Articular chondrocyte of knee joint (primary cell): ENCODE measurements at places on chromosomes 5 and 9. TPM values are rescaled to one million over a fixed set of nuclear protein-coding genes. Genes with fewer than 3 reads are reported as not detected.

The AFAP1L1 gene
- total RNA-seq, result 0.52 and 1.8 TPM in 2 replicates

The PLCXD3 gene
- not detected in 2 replicates for total RNA-seq

The PIP5KL1 gene
- 3.8 and 3.9 TPM in 2 replicates for total RNA-seq

The F2R gene
- total RNA-seq, result 0.39 and 1.1 TPM in 2 replicates

The CARD9 gene
- 1.5 and 2.9 TPM in 2 replicates for total RNA-seq

The DAB2 gene
- total RNA-seq, result 412 and 538 TPM in 2 replicates

The LHX3 gene
- not detected in 2 replicates for total RNA-seq

The CCDC152 gene
- 0.78 and 1.1 TPM in 2 replicates for total RNA-seq

The POU4F3 gene
- under 0.01 and 0.11 TPM in 2 replicates for total RNA-seq

The CLIC3 gene
- 16.0 and 16.6 TPM in 2 replicates for total RNA-seq

The BNC2 gene
- 66.8 and 81.3 TPM in 2 replicates for total RNA-seq

The GRM6 gene
- total RNA-seq, result not detected in 2 replicates

The ANKH gene
- total RNA-seq, result 74.4 and 105 TPM in 2 replicates

The IL11RA gene
- 34.2 and 40.5 TPM in 2 replicates for total RNA-seq

The FOXD4L6 gene
- total RNA-seq, result 0.13 TPM in 1 of 2 replicates, not detected in the other

The NUP188 gene
- total RNA-seq, result 40.2 and 42.9 TPM in 2 replicates

The CLTB gene
- 88.3 and 98.3 TPM in 2 replicates for total RNA-seq

The SPDL1 gene
- total RNA-seq, result 12.5 and 25.5 TPM in 2 replicates

The SHOC1 gene
- 0.11 and 0.13 TPM in 2 replicates for total RNA-seq

The GADD45G gene
- 0.43 and 0.52 TPM in 2 replicates for total RNA-seq

The SPARC gene
- 2,547 and 3,181 TPM in 2 replicates for total RNA-seq

The FOXD4 gene
- total RNA-seq, result 0.26 and 0.43 TPM in 2 replicates

The MAPKAP1 gene
- 77.1 and 88.2 TPM in 2 replicates for total RNA-seq

The MOB3B gene
- 0.13 and 0.22 TPM in 2 replicates for total RNA-seq

The DDX46 gene
- 29.4 and 32.0 TPM in 2 replicates for total RNA-seq

The TEK gene
- total RNA-seq, result 0.78 and 1.4 TPM in 2 replicates

The FAT2 gene
- total RNA-seq, result under 0.01 and 0.11 TPM in 2 replicates

The OTP gene
- total RNA-seq, result not detected in 2 replicates

The FABP6 gene
- not detected in 2 replicates for total RNA-seq

The ENTREP1 gene
- under 0.01 TPM in 1 of 2 replicates, not detected in the other for total RNA-seq

The C5orf58 gene
- total RNA-seq, result not detected in 2 replicates

The FREM1 gene
- 0.13 and 0.22 TPM in 2 replicates for total RNA-seq

The IFNB1 gene
- total RNA-seq, result not detected in 2 replicates
